CD4-positive, alpha-beta T cell treated with Interleukin-12 subunit alpha and Interleukin-12 subunit beta, for 1 hour (primary cell): ENCODE measurements at places on chromosomes 2 and 18.

GRCh38 chr2:226994775-226995174 lies 158.9 kb downstream of the RHBDD1 start:
- no peak for DNase-seq

DNA sequence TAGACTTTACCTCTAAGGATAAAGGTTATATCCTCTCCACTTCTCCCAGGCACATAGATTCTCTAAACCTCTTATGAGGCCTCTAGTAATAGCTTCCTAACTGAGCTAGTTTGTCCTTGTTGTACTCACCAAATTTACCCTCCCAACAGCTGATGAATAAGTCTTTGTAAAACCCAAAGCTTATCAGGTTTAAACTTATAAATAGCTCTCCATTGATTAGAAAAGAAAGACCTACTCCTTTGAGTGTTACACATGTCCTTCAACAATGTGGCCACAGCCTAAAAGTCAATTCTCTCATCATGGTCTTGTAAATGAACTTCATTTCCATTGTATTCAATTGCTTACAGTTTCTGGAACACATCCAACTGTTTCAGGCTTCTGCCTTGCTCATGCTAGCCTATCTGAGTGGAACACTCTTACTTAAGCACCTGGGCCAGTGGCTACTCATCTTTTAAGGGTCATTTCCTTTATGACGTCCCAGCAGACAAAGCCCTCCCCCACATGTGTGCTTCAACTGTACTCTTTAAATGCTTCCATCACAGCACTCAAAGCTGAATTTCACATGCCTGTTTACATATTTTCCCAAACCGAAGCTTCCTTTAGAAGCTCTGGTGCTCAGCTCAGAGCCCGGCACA lies 131.6 kb downstream of the CDH2 start:
- DNase-seq: no peak

GRCh38 chr2:241064802-241065354 lies 37.2 kb downstream of the MTERF4 start:
- DNase-seq: no peak

DNA sequence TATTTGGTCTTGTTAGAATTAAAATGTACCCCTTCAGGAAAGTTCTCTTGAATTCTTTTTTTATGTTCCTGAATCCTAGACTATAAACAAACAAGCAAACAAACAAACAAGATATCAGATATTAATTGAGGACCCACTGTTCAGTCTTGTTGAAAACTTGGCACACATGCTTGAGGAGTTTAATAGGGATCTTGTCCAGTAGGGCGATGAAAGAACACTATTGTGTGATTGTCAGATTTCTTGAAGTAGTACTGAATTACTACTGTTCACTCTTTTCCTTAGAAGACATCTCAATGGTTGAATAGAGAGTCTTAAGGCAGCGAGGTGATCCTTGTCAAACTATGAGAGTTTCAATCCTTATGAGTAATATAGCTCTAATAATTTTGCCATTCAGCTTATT lies 130.2 kb downstream of the PTPRM start:
- DNase-seq: no peak

- no peak for DNase-seq
Measured at GRCh38 chr2:209431701-209432100, 7.9 kb downstream of the MAP2 start.

DNA sequence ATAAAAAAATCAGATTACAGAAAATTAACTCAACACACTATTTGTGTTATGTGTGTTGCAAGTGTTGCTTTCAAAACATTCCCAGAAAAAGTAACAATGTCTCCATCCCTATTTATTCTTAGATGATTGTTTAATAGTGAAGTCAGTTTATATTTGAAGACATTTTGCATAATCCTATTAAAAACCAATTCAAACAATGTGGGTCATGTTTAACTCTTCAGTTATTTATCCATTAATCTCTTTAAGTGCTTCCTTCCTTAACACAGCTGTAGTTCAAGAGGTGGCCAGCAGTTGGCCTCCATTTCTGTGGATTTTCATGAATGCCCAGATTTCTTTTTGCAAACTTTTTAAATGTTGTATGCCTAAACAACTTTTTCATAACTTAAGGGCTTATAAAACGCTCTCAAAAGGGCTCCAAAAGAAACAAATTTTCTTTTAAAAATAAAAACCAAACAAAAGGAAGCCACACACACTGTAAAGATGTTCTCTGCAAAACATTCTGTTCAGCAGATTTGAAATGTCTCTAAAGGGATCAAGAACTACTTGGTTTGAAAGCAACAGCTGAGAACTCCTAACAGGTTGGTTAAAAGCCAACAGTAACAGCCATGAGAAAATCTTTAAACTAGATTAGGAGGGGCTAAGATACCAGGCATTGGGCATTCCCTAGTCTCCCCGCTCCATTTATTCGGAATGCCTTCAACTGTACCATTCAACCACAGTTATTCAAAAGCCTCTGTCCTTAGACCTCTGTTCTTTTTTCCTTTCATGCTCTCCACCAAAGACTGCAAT lies 71.5 kb downstream of the THADA start:
- no peak for DNase-seq

GRCh38 chr2:119592436-119592835 lies 48.2 kb downstream of the CFAP221 start:
- DNase-seq: no peak

GRCh38 chr2:114040826-114041225 lies 150.9 kb downstream of the ACTR3 start:
- no peak for DNase-seq

GRCh38 chr2:47178341-47178740 lies 23.2 kb upstream of the STPG4 start:
- DNase-seq: no peak

- DNase-seq: no peak
Measured at GRCh38 chr2:68031043-68031442, 31.8 kb downstream of the C1D start.

DNA sequence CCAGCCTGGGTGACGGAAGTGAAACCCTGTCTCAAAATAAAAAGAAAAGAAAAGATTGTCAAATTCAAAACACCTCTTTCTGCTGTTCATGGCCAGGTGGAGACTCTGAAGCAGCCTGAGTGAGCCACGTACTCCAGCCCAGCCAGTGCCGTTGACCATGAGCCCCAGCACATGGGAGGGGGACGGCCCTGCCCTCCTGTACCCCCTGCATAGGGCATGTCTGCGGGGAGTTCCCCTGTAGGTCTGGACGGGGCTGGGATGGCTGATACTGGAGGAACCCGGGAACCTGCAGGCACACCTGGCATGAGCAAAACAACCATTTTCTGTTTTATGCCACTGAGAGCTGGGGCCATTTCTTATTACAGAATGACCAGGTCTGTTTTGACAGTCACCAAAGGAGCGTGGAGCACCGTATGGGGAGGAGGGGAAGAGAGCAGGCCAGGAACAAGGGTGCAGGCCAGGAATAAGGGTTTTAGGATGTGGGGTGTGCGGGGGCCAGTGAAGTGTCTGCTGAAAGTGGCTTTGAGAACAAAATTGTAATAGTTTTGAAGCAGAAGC lies 30.1 kb downstream of the TMEM18 start:
- no peak for DNase-seq

DNA sequence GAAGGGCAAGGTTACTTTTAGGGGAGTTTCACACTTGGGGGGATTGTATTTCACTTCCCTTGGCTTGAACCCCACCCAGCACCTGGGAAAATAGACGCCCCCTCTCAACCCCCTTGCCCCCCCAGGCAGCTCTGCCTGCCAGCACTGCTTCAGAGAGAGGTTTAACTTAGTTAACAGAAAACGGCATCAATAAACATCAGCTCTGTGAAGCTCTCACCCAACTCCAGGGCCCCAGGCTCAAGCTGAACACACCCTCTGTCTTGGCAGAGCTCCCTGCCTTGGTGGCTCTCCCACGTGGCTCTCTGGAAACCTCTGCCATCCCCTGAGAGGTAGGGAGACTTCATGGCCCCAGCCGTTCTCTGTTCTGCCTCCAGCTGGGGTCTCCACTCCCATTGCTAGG lies 244.1 kb downstream of the ACKR3 start:
- no peak for DNase-seq

- DNase-seq: no peak
Measured at GRCh38 chr2:71223767-71224333, 3.1 kb downstream of the PAIP2B start.

DNA sequence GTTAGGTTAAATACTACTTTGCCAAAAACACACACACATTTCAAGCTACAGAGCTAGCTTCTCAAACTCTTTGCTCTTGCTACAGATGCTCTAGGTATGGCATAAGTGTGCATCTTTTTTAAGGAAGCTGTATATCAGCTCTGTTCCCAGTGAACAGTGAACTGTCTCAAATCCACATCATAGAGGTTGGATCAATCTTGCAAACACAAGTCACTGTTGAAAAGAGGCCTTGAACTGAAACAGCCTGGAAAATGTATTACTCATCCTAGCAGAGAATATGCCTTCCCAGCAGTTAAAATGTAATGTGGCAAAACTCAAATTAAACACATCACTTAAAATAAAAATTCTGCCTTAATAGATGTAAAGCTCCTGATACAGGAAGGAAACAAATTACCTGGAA lies 151.8 kb downstream of the WDPCP start:
- DNase-seq: no peak

- DNase-seq: peak; percentile 45
Measured at GRCh38 chr2:105373895-105374401, 24.9 kb downstream of the FHL2 start.

DNA sequence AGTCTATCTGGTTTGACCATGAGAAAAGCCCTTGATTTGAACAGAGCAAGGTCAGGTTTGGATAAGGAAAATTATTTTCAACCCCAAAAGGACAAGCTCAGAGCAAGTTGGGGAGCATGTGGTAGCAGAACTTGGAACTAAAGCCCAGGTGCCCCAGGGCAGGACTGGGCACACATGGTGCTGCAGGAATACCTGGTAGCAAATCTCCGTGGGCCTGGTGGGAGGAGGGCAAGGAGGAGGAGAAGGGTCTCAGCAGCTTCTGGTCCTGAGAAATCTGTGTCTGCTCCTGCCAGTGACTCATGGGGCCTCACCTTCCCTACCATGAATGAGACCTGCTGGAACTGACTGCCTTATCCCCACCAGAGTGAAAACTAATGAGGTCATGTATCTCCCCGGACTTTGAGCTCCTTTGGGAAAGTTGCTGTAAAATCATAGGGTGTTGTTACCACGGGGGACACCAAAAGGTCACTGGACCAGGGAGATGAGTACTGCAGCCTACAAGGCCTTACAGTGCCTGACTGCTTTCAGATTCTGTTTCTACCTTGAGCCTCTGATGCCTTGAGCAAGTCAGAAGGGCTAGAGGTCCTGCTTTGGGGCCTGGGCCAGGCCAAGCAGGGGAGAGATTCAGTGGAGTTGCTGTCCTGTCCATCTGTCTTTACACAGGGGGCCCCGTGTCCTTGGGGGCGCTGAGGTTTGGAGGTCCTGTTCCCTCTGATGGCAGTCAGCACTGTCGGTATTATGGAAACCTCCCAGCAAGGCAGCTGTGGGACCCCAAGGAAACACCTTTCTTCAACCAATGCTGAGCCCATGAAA lies 304.0 kb downstream of the MYCN start:
- no peak for DNase-seq

- DNase-seq: no peak
Measured at GRCh38 chr18:3547891-3548615, 98.1 kb downstream of the TGIF1 start.

DNA sequence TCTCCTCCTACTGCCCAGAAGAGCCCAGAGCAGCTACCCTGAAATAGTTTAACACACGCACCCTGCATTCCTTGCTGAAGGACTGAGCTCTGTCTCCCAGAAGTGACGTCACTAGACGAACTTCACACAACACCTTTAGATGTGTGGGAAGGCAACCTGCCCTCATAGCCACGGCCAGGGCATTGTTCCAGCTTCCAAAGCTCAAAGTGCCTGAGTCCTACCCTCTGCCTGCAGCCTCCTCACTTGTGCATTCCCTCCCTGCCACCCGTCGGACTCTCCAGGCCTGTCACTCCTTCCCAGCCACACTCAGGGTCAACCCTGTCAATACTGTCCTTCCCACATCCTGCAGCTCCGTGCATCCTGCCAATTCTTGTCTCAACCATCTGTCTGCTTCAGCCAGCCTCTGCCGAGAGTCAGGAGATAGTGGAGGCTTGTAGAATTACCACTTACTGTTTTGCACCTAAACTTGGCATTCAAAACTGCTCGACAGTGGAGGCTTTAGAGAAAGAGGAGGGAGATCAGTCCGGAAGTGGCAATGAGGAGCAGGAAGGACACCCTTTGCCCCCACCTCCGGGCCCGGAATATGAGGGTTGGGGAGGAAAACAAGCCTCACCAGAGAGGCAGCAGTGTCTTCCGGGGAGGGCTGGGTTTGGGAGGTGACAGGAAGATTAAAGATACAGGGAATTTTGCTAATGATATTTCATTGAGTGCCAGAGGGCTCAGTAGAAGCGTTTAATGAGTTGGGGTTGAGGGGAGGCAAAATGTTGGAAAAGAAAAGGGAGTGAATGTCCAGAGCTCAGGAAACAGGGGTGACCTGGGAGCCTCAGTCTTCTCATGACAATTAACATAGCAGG lies 72.3 kb upstream of the ATG16L1 start:
- no peak for DNase-seq

DNA sequence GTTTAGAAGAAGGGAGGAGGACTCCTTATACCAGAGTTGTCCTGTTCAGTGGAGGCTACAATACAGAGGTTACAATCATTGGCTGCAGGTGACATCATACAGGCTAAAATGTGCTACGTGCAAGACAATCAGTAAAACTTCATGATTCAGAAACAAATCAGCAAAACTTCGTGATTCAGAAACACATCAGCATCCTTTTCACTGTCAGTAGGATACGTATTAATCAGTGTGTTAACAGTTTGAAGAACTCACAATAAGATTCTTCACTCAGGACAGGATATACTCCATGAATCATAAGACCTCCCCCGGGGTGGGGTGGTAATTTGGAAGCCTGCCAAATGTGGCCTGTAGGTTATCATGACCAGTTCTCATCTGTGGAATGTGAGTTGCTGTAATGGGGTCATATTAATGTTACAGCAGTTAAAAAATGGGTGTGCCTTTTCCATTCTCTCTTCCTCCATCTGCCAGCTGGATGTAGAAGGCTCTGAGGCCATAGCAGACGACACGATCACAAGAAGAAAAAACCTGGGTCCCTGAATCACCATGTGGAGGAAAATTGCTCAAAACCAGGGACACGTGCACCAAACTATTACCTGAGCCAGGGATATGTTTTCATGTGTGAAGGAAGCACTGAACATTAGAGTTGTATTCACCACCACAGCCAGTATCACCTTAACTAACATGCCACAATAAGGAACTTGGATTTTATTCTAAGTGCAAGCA lies 134.8 kb upstream of the CREB1 start:
- no peak for DNase-seq

DNA sequence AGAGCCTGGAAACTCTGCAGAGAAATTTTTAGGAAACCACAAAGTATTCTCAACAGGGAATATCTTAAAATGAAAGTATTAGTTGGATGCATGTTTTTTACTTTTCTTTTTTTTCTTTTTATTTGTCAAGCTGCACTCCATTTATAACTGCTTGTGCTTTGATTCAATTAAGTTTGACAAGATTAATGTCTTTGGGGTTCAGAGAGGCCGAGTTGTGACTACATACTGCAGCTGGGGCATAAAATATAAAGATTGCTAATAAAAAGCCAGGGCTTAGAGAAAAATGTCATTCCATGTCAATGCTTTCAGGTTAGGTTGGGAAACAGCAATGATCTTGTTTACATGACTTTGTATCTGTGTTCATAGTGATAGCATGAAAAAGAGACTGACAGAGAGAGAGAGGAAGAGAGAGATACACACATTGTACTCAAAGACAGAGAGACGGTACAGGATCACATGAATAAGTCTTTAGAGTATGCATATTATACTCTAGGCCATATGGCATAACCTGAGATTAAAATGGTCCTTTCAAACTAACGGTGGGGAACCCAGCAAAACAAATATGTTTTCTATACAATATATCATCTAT lies 1022.3 kb upstream of the CNTNAP5 start:
- no peak for DNase-seq

GRCh38 chr18:57649556-57650500 lies 28.2 kb upstream of the NARS1 start:
- DNase-seq: no peak
